Amygdala (tissue), 56 donors: ENCODE measurements at places on chromosomes 2 and 18.

DNA sequence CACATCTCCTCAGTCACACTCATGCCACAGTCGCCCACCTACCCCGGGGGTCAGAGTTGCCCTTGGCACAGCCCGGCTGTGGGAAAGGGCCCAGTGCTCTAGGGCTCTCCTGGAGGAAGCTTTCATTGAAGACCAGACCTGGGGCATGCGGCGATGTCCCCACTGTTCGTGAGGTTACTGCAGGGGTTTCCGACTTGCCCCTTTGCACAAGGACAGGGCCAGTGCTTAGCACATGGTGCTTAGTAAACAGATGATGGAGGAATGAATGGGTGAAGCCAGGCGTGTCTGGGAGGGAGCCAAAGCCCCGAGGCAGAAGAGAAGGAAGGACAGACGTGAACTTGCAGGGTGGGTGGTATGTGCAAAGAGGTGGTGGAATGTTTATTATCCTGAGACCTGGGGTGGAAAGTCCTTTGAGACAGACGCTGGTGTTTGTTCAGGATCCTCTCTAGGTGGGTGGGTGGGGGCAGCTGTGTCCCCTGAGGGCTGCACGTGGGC, 205.9 kb upstream of the ARL4C start:
- no peak for DNase-seq

- DNase-seq = no peak
Observed at GRCh38 chr2:29376541-29376940, 261.3 kb downstream of the CLIP4 start.

DNA sequence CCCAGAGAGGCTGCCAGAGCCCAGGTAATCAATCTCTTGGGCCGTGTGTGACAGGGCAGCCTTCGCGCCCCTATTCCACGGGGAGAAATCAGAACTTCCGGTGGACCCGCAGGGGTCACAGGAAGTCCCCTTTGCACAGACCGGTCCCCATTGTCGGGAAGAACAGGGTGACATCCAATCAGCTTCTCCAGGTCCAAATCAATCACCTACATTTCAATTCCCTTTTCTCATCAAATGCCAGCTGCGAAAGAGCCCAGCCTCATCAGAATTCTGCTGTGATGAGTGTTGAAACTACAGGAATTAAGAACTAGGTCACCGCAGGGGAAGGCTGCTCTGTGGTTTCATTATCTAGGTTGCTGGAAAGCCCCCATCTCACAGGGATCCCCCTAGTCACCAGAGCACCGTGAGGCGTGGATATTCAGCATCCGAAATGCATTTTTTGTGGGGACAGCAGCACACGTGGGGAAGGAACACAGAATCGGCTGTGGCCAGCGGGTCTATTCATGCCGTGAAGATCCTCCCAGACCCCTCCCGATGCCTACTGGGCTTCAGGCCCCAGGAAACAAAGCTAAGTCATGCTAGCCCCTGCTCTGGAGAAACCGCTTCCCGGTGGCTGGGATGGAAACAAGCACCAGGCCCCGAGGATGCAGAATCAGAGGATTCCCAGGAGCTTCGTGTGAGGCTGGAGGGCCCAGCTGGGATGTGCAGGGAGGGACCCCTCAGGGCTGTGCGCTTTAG, 193.7 kb upstream of the ID2 start:
- DNase-seq = peak; percentile 39

DNA sequence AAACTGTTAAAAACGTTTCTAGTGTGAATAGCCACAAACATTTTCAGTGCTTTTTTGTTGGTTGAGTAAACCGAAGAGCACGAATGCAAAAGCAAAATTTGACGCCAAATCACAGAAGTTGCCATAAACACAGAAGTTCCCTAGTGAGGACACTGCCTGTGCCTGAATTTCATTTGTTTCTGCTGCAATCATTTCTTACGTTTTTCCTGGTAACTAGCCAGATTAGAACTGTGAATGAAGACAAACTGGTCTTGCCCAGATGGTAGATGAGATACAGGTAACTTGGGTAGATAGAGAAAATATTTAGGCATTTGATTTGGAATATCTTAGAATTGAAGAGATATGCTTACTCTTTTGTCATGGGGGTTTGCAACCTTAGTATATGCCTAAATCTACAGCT, 9.8 kb upstream of the TBR1 start:
- DNase-seq = no peak

DNA sequence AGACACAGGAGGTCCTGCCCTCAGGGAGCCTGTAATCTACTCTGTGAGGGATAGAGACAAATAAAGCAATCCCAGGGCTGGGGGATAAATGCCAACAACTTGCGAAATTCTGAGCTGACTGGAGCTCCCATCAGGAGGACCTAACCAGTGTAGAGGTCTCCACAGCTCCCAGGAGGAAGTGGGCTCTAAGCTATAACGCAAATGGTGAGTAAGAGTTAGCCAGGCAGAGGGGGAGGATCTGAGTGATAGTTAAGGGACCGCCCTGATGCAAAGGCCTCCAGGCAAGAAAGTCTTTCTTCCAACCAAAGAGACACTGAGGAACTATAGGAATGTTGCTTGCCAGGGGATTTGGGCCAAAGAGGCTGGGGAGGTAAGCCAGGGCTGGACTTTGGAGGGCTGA, 16.0 kb upstream of the ZNF532 start:
- no peak for DNase-seq

DNA sequence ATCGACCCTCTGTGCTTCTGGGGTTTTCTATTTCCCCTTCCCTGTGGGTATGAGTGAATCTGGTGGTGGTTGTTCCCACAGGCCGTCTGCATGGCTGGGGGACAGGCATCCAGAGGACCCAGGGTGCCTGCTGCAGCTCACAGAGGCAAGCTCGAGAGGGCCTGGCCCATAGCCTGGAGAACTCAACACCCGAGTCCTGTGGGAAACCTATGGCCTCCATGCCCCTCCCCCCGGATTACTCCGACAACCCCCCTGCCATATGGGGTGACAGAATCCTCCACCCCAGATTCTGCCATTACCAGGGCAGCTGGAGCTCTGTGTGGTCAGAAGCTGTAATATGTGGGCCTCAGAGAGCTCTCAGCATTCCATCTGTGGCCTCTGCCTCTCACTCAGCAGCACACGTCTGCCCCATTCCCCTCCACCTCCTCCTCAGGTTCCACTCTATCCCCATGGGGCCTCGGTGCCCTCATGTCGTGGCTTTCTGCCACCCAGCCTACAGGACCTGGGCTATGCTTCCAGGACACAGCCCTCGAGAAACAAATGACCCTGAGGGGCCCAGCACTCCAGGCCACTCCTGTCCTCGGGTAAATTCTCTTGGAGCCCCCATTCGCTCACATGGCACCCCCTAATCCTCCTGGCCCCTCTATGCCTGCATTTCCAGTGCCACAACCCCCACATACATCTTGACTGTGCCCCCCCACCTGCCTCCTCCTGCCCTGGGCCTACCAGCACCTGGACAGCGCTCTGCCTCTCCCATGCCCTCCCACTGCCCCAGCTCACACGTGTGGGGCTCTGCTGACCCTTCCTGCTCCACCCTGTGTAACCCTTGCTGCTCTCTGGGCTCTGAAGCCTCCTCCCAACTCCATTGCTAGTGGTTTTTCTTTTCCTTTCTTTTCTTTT, 3.6 kb downstream of the MZT2A start:
- no peak for DNase-seq
